ENCODE measurements at places on chromosomes 5 and 9.

- no peak for DNase-seq
These were observed 117.5 kb downstream of the ANKRD55 start for GRCh38 chr5:56115589-56115988.

GRCh38 chr5:117461966-117462365, 887.3 kb upstream of the SEMA6A start:
- DNase-seq, result no peak

GRCh38 chr5:61609840-61610677, 278.0 kb downstream of the ZSWIM6 start:
- DNase-seq, result no peak

GRCh38 chr5:15560421-15560820, 60.4 kb downstream of the FBXL7 start:
- no peak for DNase-seq

- peak; percentile 87 for DNase-seq
These were observed 274.3 kb upstream of the ANKRD55 start for GRCh38 chr5:56507351-56507930.

- DNase-seq, result no peak
These were observed 484.7 kb upstream of the ARRDC3 start for GRCh38 chr5:91867799-91868198.

DNA sequence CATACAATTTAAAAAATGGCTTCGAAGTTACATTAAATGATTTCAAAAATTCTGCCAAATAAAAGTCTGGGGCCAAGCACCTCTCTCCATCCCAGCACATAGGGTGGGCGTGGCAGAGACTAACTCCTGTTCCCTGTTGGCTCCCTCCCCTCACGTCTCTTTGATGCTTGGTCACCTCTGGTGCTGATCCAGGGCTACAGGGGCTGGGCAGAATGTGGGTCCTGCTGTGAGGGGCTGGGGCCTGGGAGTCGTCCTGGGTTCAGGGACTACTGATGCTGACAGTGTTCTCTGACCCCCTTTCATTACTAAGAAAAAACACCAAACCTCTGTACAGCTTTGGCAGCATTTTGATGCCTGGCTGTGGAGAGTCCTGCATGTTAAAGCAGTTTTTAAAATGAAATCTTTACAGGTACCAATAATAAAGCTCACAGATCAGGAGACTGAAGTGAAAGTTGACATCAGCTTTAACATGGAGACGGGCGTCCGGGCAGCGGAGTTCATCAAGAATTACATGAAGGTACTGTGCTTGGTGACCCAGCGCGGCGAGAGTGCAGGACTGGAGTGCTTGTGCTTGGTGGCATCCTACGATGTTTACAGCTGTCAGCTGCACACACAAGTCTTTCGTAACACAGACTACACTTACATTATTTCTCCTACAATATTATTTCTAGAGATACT, 29.0 kb downstream of the TENT4A start:
- no peak for DNase-seq

DNA sequence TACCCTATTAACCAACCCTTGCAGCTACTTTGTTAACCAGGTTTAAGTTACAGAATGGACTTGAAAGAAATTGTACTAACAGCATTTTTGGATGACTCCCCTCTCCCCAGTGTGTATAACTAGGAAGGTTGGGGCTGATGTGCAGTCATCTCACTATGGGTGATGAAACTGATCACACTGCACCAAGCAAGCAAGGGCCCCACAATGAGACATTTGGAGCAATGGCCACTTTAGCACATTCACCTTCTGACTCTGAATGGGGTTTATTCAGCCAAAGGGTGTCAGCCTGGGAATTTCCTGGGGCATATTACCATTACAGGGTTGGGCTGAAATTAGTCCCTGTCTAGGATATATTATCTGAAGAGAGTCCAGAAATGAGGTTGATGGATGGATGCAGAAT, 18.7 kb upstream of the CYFIP2 start:
- no peak for DNase-seq

- DNase-seq, result no peak
These were observed 53.0 kb downstream of the SLC1A3 start for GRCh38 chr5:36659411-36659810.

GRCh38 chr9:128626181-128626580, 30.5 kb downstream of the DYNC2I2 start:
- DNase-seq, result no peak

GRCh38 chr9:33289496-33289895, 820 bp upstream of the NFX1 start:
- DNase-seq, result no peak

DNA sequence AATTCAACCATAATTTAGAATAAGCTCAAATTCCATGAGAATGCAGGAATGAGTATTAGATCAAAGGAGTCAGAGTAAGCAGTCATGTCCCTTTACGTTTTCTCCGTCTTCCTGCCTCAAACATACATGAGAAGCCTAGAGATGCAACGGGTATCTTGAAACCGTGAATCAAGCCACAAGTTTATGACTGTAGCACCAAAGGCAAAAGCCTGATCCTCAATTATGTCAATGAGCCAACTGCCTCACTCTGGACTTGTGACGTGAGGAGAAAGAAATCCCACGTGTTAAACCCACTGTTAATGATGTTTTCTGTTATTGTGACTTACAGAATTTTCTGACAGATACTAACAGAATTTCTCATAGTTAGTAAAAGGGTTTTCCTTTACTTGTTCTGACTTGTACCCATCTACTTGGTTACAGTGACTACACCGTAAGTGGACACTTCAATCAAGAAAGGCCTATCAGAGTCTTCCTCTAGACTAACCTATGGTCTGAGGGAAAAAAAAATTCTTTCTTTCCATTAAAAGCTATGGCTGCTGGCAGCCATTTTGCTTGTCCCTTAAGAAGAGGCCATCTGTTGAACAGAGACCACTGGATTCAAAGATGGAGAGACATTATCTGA, 35.3 kb upstream of the HK3 start:
- no peak for DNase-seq

GRCh38 chr9:89613912-89614892, 9.4 kb downstream of the GADD45G start:
- DNase-seq, result no peak

- no peak for DNase-seq
These were observed 31.7 kb downstream of the BRINP1 start for GRCh38 chr9:119337573-119337972.

DNA sequence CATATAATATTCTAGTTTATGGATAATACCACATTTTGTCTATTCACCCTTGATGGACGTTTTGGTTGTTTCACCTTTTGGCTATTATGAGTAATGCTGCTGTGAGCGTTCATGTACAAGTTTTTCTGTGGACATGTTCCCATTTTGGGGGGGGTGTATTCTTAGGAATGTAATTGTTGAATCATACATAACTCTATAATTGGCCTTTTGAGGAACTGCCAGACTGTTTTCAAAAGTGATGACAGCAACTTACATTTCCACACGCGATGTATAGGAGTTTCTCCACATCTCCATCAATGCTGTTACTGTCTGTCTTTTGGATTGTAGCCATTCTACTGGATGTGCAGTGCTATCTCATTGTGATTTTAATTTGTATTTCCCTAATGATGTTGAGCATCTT, 69.8 kb downstream of the SLC46A2 start:
- DNase-seq, result no peak

DNA sequence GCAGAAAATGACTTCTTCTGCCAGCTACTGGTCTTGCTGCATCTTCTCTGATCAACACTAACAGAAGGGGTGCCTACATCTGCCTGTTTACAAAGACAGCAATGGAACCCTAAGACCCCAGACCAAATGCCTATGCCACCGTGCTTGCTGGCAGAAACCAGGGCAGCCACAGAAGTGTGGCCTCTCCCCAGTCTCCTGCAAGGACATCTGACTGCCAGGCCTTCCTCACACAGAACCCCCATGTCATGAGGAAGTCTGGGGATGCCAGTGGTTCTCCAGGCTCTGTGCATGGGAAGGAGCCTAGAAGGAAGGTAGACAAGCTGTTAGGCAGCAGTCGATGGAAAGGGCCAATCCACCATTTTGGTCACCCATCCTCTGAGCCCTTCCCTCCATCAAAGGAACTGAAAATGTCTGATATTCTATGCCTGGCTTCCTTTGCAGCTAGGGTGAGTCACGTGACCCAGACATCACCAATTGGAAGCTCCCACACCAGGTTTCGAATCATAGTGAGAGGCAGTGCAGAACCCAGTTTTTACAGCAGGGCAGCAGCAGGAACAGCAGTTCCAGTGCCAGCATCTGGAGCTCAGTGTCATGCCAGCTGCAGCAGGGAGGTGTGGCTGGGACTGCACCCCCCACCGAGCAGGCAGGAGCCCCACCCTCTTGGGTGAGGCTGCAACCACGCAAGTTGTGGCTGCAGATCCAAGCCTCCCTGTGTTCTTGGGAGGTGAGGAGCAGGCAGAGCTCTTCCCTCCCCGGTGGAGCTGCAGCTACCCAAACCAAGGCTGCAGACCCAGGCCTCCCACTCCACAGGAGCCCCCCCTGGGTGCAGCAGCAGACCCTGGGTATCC, 123.4 kb downstream of the OLFM1 start:
- no peak for DNase-seq

DNA sequence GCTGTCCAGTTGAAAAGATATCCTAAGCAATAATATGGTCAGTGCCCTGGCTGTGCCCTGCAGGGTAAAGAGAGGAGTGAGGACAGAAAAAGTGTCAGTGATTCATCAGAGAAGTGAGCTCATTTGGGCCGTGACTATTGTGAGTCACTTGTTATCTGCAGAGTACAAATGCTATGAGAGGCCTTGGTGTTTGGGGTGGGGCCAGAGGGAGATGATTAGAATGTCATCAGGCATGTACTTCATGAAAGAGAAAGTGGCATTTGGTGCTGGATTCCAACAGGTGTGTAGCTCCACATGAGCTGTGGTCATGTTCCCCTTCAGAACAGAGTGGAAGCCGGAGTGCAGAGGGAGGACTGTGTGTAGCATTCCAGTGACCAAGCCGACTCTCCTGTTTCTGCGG, 174.1 kb downstream of the KDM4C start:
- no peak for DNase-seq

- DNase-seq, result no peak
These were observed 234.2 kb upstream of the RFX3 start for GRCh38 chr9:3760031-3760430.

DNA sequence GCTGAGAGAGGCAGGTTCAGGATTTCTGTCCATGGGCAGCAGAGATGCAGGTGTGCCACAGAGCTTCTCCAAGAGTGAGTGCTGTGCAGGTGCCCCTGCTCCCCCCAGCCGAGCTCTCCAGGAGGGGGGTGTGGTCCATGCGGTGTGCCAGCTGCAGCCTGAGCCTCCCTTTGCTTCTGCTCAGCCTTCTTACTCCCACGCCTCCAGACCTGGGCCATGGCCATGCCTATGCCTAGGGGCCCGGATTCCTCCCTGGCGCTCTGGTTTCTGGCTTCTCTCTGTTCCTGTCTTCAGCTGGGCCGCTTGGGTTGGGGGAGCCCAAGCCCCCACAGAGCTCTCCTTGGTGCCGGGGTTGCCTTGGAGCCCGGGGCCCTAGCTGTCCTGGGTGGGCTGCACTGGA, 133.3 kb downstream of the CACNA1B start:
- no peak for DNase-seq

- no peak for DNase-seq
These were observed 53.9 kb downstream of the ZNF474 start for GRCh38 chr5:122183098-122183787.

GRCh38 chr9:119273984-119274665, 95.1 kb downstream of the BRINP1 start:
- no peak for DNase-seq

DNA sequence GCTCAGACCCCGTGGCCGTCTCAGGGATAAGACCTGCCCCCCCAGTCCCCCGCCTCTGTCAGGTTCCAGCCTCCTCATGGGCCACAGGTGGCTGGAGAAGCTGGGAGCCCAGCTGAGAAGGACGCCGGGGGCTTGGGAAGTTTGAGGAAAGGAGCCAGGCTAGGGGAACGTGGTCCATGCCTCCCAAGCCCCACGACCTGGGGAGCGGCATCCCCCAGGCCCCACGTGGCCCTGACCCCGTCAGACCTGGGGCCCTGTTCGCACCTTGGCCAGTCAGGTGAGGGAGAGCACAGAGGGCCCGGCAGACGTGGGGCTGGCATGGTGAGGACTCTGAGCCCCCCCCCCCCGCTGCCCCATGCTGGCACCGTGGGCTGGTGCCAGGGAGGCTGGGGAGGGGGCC, 3.7 kb downstream of the GPSM1 start:
- DNase-seq, result no peak

GRCh38 chr9:128713941-128714573, 9.9 kb downstream of the ZDHHC12 start:
- no peak for DNase-seq

GRCh38 chr9:70408393-70409040, 5.9 kb downstream of the KLF9 start:
- no peak for DNase-seq

- no peak for DNase-seq
These were observed 55.3 kb downstream of the TRPC7 start for GRCh38 chr5:136309932-136310598.

- DNase-seq, result no peak
These were observed 97.8 kb downstream of the GPR21 start for GRCh38 chr9:123131258-123131657.

GRCh38 chr5:122463221-122463620, 151.2 kb downstream of the SNCAIP start:
- no peak for DNase-seq
